Activated naive CD8-positive, alpha-beta T cell treated with anti-CD3 and anti-CD28 coated beads, Interleukin-2, amount 10 ng/mL, durations not matched to agents 7 days and 5 days (primary cell): ENCODE measurements at places on chromosomes 12 and 14. TPM values are rescaled to one million over a fixed set of nuclear protein-coding genes. Genes with fewer than 3 reads are reported as not detected.

The IRAK3 gene
- 0.53 TPM for total RNA-seq

The GTF2H3 gene
- total RNA-seq: 35.8 TPM

The CLEC12A gene
- 4.0 TPM for total RNA-seq

The UNC79 gene
- not detected for total RNA-seq

The FIGNL2 gene
- 1.1 TPM for total RNA-seq

The AQP2 gene
- total RNA-seq: not detected

The SERPINA1 gene
- not detected for total RNA-seq

The ACSS3 gene
- total RNA-seq: not detected

The RNASE2 gene
- total RNA-seq: not detected

The RTRAF gene
- 147 TPM for total RNA-seq

DNA sequence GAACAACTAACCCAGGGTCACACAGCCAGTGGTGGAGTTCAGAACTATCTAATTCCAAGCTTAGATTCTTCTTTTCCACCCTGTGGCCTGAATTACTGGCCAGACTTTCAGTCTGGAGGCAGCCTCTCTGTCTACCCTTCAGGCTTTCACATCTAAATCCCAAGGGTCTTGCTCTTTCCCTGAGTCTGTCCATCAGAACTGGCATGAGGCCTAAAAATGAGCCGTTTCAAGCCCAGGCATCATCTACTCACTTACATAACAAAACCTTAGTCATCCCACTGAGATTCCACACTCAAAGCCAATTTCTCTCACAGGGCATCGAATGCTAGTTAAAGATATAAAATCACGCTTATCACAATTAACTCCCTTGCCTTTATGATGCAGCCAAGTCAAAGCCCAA, 1.3 kb upstream of the PTGDR start:
- DNase-seq: no peak

- no peak for DNase-seq
Observed at GRCh38 chr12:23618718-23619117, 330.8 kb downstream of the SOX5 start.

- DNase-seq: no peak
Observed at GRCh38 chr14:91254461-91254860, 10.0 kb upstream of the GPR68 start.

GRCh38 chr14:65279958-65280357, 132.6 kb upstream of the FUT8 start:
- no peak for DNase-seq

- no peak for DNase-seq
Observed at GRCh38 chr14:33488582-33488981, 462.3 kb downstream of the EGLN3 start.

DNA sequence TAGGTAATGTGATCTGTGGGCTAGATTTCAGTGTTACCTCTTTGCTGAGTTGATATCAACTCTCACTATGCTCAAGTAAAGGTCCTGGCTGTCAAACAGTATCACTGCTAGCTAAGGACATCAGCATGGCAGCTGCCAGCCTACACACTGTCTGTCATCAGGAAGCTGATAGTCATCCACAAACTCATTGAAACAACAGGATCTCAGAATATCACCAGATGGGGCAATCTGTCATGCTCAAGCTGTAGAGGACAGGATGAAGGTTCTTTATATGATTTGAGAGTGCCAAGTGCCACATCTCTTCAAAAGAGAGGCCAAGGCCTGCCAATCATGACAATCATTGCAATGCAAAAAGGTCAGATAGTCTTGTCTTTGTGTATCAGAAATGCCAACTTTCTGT, 811.5 kb upstream of the SEL1L start:
- DNase-seq: no peak

DNA sequence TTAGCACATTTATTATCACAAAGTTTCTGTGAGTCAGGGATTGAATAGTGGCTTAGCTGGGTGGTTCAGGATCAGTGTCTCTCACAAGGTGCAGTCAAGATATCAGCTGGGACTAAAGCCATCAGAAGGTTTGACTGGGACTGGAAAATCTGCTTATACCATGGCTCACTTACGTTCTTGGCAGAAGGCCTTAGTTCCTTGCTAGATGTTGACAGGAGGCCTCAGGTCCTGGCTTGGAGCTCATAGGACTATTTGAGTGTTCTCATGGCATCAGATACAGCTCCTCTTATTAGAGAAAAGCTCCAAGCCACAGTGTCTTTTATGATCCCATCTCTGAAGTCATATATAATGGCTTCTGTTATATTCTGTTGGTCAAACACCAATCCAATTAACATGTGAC, 127.3 kb downstream of the SLC6A15 start:
- no peak for DNase-seq

GRCh38 chr14:26415618-26416123, 182.2 kb downstream of the NOVA1 start:
- DNase-seq: no peak

GRCh38 chr14:72701237-72701565, 192.7 kb downstream of the DPF3 start:
- no peak for DNase-seq
